ENCODE measurements at places on chromosomes 5 and 9.
A peak's percentile ranks its signal among the peaks of the same experiment; 100 is the strongest.

DNA sequence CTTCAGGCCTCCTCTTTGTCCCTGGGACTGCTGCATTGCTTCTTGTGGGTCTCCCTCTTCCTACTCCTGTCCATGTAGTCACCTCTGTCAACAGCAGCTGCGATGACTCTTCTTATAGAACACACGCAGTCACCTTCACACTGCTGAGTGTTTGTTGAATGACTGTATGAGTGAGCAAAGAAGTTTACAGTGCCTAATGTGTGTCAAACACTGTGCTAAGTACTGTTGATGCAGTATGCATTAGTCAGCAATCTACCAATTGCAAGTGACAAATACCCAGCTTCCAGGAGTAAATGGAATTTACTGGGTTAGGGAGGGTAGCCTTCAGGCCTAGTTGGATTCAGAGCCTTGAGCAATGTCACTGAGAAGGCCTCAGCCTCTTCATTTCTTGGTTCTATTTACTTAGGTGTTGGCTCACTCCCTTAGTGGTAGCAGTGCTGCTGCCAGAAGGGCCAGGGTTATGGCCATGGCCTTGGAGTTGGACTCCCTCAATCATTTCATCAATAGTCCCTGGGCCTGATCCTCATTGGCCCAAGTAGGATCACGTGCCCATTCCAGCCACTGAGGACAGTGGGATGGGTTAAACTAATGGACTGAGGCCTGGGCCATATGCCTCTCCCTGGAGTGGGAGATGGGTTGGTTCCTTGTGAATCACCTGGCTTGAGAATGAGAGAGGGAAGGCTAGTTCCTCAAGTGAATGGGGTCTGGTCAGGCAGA, 93.5 kb downstream of the RGS3 start:
- DNase-seq = no peak

- DNase-seq = no peak
Observed at GRCh38 chr9:97979788-97980478, 3.2 kb upstream of the ANP32B start.

DNA sequence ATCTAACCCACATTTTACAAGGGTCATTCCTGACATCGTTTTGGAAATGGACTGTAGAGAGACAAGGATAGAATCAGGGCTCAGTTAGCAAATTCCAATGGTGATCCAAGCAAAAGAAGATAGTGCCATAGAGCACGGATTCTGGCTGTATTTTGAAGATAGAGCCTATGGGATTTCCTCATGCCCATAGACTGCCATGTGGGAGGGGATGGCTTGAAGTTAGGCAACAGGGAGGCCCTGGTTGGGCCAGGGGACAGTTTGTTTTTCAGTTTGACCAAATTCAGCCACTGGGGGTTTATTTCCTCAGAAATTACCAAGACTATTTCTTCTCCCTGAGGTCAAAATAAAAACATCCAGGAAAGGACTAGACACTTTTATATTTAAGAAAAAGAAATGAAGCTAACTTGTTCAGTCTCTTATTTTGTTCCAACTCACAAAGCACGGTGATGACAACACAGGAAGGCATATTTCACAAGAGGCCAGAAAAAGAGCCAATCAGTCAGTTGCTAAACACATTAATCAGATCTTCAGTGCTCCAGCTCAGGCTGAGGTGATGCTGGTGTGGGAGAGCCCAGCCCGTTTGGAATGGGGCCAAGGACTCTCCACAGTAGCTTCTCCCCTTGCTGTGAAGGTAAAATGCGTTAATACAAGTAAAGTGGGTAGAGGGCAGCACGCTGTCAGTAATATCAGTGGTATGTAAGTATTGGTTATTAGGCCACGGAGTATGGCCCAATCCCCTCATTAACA, 4.4 kb upstream of the DCTN4 start:
- DNase-seq = no peak

DNA sequence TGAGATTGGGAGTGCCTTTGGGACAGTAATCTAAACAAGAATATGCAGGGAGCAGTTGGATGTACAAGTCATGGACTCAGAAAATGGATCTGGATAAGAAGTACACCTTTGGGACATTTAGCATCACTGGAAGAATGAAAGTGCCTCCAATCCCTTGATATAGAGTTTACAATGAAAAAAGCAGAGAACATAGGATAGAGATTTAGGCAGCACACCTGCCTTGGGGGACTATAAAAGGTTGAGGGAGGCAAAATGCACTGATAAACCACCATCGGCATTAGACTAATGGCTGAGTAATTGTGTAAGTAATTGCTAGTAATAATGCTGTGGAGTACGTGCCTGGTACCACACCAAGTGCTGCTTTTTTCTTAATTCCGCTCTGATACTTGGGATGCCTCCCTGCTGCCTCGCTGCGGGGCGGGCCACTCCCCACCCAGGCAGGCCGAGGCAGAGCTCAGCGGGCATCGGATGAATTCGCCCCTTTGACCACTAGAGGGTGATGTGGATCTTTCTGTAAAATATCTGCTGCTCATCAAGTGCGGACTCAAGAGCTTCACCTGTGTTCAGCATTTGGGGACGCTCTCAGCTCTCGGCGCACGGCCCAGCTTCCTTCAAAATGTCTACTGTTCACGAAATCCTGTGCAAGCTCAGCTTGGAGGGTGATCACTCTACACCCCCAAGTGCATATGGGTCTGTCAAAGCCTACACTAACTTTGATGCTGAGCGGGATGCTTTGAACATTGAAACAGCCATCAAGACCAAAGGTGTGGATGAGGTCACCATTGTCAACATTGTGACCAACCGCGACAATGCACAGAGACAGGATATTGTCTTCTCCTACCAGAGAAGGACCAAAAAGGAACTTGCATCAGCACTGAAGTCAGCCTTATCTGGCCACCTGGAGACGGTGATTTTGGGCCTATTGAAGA, 99.9 kb downstream of the ANKRD18B start:
- DNase-seq = peak; percentile 54

DNA sequence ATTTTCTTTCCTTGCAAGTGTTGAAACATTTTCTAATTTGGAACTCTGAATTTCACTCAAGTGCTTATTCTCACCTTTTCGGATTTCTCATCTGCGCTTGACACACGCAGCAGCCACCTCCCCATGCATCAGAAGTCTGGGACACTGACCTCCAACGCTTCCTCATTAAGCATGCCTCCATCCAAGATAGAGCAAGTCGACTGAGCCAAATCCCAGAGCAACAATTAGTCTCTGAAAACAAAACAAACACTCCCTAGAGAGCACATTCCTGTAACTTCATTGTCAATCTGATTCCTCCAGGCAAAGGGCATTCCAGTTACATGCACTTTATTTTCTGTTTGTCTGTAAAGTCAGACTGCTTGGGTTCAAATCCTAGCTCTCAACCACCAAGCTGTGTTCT, 5.7 kb downstream of the CD180 start:
- no peak for DNase-seq
